ENCODE measurements at places on chromosomes 12 and 14. TPM values are rescaled to one million over a fixed set of nuclear protein-coding genes. Genes with fewer than 3 reads are reported as not detected.

OR6C2 gene
- not detected for total RNA-seq

ATF7IP gene
- total RNA-seq: 43.2 TPM

KRT82 gene
- not detected for total RNA-seq

GRCh38 chr14:58066115-58066514, 85.9 kb downstream of the ARMH4 start:
- no peak overlapping the region for H3K27ac ChIP-seq
- no peak overlapping the region for H3K4me3 ChIP-seq
- H3K36me3 ChIP-seq: no peaks in the 10 kb centered on the region
- H3K27me3 ChIP-seq: no peaks in the 10 kb centered on the region

DNA sequence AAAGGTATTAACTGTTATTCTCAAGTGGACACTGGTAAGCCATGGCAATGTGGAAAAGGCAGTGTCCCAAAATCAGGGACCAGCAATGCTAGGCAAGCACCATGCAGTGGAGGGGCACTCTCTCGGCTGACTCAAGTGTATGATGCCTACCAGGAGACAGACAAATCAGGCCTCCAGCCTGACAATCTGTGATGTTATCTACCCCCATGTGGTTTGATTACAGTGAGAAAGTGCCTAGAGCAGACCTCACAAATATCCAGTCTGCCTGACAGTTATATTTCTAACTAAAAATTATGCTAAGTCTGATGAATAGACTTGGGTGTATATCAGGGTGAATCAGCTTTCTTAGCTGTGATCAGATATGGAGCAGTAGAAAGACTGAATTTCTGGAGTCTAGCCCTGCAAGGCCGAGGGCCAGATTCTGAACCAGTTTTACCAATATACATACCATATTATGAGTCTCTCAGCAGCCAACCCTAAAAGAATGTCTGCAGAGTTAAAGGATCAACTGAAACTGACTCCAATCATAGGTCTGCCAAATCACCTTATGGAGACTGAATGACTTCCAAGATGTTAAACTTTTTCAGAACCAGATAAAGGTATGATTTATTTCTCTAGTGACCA, 3.2 kb downstream of the PLBD1 start:
- peaks cover 12% of the 10 kb centered on the region for H3K4me1 ChIP-seq
- no peak overlapping the region for H3K4me3 ChIP-seq
- no peaks in the 10 kb centered on the region for H3K27me3 ChIP-seq

TAS2R13 gene
- total RNA-seq: 0.52 TPM

DNA sequence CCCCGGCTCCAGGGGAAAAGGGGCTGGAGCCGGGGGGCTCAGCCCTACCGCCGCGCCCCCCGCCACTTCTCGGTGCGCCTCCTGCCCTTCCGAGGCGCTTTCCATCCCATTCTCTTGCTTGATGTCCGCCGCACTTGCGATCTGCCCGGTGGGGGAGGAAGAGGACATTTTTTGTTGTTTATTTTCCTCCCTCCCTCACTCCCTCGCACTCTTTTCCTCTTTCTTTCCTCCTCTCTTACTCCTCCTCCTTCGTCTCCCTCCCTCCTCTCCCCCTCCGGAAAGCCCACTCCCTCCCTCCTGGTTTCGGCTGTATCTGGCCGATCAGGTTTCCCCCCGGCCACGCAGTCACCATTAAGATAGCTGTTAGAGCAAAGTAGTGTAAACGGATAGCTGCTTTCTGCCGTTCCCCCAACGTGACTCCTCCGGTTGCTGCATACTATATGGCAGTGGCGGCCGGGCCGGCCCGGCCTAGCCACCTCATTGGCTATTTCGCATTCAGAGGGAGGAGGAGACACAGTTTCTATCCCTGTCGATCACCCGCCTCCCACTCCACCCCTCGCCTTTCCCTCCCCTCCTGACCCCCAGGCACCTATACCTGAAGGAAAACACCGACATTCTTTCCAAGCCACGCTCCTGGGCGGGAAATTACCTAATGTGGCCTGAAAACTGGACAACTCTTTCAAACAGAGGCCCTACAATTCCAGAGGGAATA, at the start of gene SIX4:
Gene SIX4, minus strand, starts transcription at position 445 of the 712 bp plus-strand sequence. Its CDS starts 277 bp downstream, at position 168.
- peaks cover 23% of the 10 kb centered on the region for H3K4me1 ChIP-seq
- DNase-seq: no peak
- H3K4me3 ChIP-seq: peak within 1 kb of the TSS; percentile 71

- no peak for DNase-seq
- no peaks in the 10 kb centered on the region for H3K36me3 ChIP-seq
- no peaks in the 10 kb centered on the region for H3K4me1 ChIP-seq
- H3K4me3 ChIP-seq: no peak overlapping the region
- peaks cover 7% of the 10 kb centered on the region for H3K27me3 ChIP-seq
- H3K27ac ChIP-seq: no peak overlapping the region
Observed at GRCh38 chr12:132292328-132293319, 36.8 kb downstream of the GALNT9 start.

- no peak overlapping the region for H3K4me3 ChIP-seq
- DNase-seq: no peak
- no peaks in the 10 kb centered on the region for H3K36me3 ChIP-seq
- no peak overlapping the region for H3K27ac ChIP-seq
- H3K4me1 ChIP-seq: peaks cover 13% of the 10 kb centered on the region
- peaks cover 60% of the 10 kb centered on the region for H3K27me3 ChIP-seq
Observed at GRCh38 chr14:21534576-21534975, 8.4 kb upstream of the SALL2 start.

DNA sequence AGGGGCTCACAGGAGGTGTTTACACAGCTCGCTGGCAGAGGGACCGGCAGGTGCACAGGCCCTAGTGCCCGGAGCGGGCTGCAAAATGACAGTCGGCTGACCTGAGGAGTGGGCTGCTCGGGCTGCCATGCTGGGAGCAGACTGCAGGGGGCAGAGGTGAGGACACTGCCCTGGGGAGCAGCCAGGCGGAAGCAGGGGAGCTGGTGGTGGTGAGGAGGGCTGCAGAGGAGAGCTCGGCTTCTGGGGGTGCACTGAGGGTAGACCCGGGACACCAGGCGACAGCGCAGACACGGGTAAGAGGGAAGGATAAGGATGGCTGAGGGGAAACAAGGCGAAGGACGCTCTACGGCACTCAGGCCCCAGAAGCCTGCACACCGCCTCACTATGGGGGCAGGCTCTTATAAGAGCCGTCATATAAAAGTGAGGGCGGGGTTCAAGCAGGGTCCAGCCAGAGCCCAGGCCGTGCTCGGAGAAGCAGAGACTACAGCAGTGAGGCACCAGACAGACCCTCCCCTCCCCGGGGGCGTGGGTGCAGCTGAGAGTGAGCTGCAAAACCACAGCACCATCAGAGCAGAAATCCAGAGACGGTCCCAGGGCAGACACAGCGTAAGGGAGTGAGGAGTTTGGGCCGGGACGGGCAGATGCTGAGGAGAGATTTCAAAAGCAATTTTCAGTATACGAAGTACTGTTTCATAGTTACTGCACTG, 62.5 kb downstream of the CCDC88C start:
- no peak for DNase-seq
- H3K4me1 ChIP-seq: peaks cover 18% of the 10 kb centered on the region
- no peaks in the 10 kb centered on the region for H3K36me3 ChIP-seq
- H3K4me3 ChIP-seq: no peak overlapping the region

GRCh38 chr12:117212563-117213190, 22.4 kb upstream of the FBXO21 start:
- no peak overlapping the region for H3K27ac ChIP-seq
- no peaks in the 10 kb centered on the region for H3K4me1 ChIP-seq
- H3K36me3 ChIP-seq: no peaks in the 10 kb centered on the region
- no peak for DNase-seq

GRCh38 chr14:99630202-99630601, 14.7 kb upstream of the HHIPL1 start:
- H3K36me3 ChIP-seq: no peaks in the 10 kb centered on the region
- no peak for DNase-seq
- H3K4me3 ChIP-seq: no peak overlapping the region

- no peaks in the 10 kb centered on the region for H3K36me3 ChIP-seq
- H3K4me3 ChIP-seq: no peak overlapping the region
- no peaks in the 10 kb centered on the region for H3K4me1 ChIP-seq
- no peak for DNase-seq
- no peaks in the 10 kb centered on the region for H3K27me3 ChIP-seq
- H3K27ac ChIP-seq: no peak overlapping the region
Observed at GRCh38 chr12:89980236-89980635, 271.6 kb upstream of the ATP2B1 start.

SNX6 gene
- 88.0 TPM for total RNA-seq

GRCh38 chr14:31968956-31969698, 108.0 kb upstream of the ARHGAP5 start:
- no peak for DNase-seq
- H3K36me3 ChIP-seq: no peaks in the 10 kb centered on the region
- H3K27me3 ChIP-seq: no peaks in the 10 kb centered on the region
- peaks cover 35% of the 10 kb centered on the region for H3K4me1 ChIP-seq
- H3K27ac ChIP-seq: peak overlapping the region; percentile 35
- no peak overlapping the region for H3K4me3 ChIP-seq

DNA sequence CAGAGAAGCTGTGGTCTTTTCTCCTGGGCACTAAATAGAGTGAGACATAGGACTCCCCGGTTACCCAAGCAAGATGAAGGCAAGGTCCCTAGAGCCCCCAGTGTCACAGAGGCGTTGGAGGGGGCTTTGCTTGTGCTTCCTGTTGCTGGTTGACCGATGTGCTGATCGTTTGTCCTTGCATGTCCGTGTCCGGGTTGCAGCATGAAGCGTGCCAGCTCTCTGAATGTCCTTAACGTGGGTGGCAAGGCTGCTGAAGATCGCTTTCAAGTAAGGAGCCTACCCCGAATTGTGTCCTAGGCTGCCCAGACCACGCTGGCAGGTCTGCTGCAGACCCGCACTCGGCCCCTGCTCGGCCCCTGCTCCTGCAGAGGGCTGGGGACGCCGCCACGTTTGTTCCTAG, 23.1 kb downstream of the XRCC3 start:
- peaks cover 63% of the 10 kb centered on the region for H3K36me3 ChIP-seq
- H3K4me3 ChIP-seq: no peak overlapping the region
- peaks cover 39% of the 10 kb centered on the region for H3K4me1 ChIP-seq
- no peaks in the 10 kb centered on the region for H3K27me3 ChIP-seq

- no peak overlapping the region for H3K27ac ChIP-seq
- H3K4me3 ChIP-seq: no peak overlapping the region
- no peak for DNase-seq
- no peaks in the 10 kb centered on the region for H3K27me3 ChIP-seq
Observed at GRCh38 chr12:130398100-130398848, 60.6 kb downstream of the PIWIL1 start.

GRCh38 chr14:101354726-101355125, 206.6 kb upstream of the DIO3 start:
- no peaks in the 10 kb centered on the region for H3K36me3 ChIP-seq
- peaks cover 16% of the 10 kb centered on the region for H3K4me1 ChIP-seq
- no peak overlapping the region for H3K27ac ChIP-seq
- no peaks in the 10 kb centered on the region for H3K27me3 ChIP-seq

KLHDC1 gene
- 7.6 TPM for total RNA-seq

GRCh38 chr12:49622501-49623141, 740 bp upstream of the PRPF40B start:
- no peak for DNase-seq
- peak overlapping the region; percentile 88 for H3K27ac ChIP-seq
- peaks cover 50% of the 10 kb centered on the region for H3K4me1 ChIP-seq
- H3K4me3 ChIP-seq: peak overlapping the region; percentile 62
- no peaks in the 10 kb centered on the region for H3K36me3 ChIP-seq

DNA sequence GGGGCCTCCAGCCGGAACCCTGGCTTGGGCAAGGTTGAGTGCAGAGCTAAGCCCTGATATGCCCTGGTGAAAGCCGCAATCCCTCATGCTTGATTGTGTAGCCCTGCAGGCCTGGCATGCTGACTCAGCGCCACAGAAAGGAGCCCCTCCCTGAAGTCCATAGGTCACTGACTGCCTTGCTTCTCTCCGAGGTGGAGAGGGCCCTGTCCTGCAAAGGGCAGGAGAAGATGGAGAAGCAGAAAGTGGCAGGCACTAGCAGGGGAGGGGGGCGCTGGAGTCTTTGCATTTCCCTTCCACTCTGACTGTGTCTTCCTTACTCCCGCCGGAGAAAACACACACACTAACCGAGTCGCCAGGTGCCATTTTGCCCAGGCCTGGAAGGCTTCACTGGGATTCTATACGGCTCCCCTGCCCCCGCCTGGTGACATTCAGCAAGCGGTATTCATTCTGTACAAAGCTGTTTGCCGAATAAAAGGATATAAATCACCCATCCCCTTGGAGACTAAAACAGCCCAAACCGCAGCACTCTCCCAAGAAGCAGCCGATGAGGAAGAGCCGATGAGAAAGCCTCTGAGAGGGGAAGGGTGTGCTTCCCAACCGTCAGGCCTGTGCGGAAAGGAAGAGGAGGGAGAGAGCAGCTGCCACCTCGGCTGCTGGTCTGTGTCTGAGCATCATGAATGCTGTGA, 69.8 kb downstream of the SLC6A12 start:
- no peaks in the 10 kb centered on the region for H3K36me3 ChIP-seq
- H3K27ac ChIP-seq: no peak overlapping the region

GRCh38 chr14:32934881-32935633, 3.6 kb upstream of the NPAS3 start:
- no peaks in the 10 kb centered on the region for H3K27me3 ChIP-seq
- H3K36me3 ChIP-seq: no peaks in the 10 kb centered on the region
- H3K4me3 ChIP-seq: peak overlapping the region; percentile 66
- no peak for DNase-seq
- peaks cover 28% of the 10 kb centered on the region for H3K4me1 ChIP-seq

DNA sequence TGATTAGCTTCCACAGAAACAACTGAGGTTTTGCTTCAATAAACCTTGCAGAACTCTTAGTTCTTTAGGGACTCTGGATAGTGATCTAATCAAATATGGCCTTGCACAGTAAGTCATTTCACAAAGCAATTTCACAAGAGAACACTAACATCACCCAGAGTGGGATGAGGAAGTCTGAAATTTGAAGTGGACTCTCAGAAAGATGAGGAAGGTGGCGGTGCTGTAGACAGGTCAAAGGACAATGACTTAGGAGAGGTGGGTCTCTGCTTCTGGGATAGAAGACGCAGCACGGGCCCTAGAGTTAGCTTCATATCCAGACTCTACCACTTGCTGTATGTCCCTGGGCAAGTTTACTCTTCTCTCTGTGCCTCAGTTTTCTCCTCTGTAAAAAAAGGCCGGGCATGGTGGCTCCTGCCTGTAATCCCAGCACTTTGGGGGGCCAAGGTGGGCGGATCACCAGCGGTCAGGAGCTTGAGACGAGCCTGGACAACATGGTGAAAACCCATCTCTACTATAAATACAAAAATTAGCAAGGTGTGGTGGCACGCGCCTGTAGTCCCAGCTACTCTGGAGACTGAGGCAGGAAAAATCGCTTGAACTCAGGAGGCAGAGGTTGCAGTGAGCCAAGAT, 18.9 kb downstream of the FOS start:
- H3K36me3 ChIP-seq: no peaks in the 10 kb centered on the region
- no peak for DNase-seq
- H3K4me1 ChIP-seq: peaks cover 34% of the 10 kb centered on the region
- H3K27ac ChIP-seq: peak overlapping the region; percentile 96
- H3K4me3 ChIP-seq: no peak overlapping the region

KRT71 gene
- not detected for total RNA-seq

BCL7A gene
- total RNA-seq: 5.5 TPM

- H3K4me3 ChIP-seq: no peak overlapping the region
- DNase-seq: no peak
- no peaks in the 10 kb centered on the region for H3K27me3 ChIP-seq
- no peaks in the 10 kb centered on the region for H3K36me3 ChIP-seq
Observed at GRCh38 chr12:128450810-128451209, 183.8 kb downstream of the TMEM132C start.

DNA sequence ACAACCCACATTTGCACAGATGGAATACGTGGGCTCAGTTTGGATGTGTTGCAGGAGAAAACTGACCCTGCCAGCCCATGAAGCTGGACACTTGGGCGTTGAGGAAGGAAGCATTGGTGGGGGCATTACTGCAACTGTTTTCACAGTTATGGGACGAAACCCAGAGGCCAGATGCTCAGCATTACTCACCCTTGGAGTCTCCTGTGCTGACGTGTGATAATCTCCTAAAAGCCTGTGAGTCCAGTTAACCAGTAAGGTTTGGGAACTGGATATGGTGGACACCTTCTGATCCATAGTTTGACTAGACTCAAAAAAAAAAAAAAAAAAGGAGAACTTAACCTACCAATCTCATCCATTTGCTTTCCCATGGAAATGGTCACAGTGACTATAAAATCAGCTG, 52.8 kb upstream of the EGLN3 start:
- no peak overlapping the region for H3K27ac ChIP-seq
- no peaks in the 10 kb centered on the region for H3K4me1 ChIP-seq
- DNase-seq: no peak

Data from esophagus muscularis mucosa (tissue), 4 donors.